ENCODE measurements at places on chromosomes 3 and 15.

DNA sequence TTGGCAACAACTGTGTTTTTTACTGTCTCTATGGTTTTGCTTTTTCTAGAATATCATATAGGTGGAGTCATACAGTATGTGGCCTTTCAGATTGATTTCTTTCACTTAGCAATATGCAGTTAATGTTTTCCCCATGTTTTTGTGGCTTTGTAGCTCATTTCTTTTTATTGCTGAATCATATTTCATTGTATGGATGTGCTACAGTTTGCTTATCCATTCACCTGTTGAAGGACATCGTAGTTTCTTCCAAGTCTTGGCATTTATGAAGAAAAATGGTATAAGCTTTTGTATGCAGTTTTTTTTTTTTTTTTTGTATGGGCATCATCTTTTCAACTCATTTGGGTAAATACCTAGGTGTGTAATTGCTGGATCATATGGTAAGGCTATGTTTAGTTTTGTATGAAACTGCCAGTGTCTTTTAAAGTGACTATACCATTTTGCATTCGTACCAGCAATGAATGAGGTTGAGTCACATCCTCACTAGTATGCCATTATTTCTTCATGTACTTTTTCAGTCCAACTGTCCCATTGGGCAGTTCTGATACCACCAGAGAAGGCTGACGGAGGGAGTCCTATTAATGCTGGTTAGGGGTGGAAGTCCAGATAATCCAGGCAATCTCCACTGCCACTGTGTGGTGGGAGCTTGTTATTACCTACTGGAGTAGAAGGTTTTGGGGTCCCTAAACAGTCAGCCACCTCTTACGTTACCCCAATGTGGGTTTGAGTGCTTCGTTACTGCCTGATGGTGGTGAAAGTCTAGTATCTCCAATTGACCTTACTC lies 210.5 kb downstream of the DOCK3 start:
- peak; percentile 27 for DNase-seq

DNA sequence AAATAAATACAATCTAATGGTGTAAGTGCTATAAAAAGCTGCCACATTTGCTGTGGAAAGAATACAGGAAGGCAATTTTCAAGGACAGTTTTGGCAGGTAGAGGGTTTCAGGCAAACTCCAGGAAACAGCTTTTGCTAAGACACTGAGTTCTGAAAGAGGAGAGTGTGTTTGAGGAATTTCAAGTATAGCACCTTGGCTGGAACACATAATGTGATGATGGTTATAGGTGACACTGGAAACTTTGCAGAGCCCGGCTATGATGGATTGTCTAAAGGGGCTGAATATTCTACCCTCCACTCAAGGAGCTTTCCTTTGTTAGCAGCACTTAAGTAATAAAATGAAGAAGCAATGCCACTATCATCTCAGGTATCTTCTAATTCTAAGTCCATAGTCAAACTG lies 209.4 kb upstream of the TGFBR2 start:
- no peak for DNase-seq

GRCh38 chr3:184505076-184505878 lies 56.3 kb upstream of the EPHB3 start:
- DNase-seq: peak; percentile 49

DNA sequence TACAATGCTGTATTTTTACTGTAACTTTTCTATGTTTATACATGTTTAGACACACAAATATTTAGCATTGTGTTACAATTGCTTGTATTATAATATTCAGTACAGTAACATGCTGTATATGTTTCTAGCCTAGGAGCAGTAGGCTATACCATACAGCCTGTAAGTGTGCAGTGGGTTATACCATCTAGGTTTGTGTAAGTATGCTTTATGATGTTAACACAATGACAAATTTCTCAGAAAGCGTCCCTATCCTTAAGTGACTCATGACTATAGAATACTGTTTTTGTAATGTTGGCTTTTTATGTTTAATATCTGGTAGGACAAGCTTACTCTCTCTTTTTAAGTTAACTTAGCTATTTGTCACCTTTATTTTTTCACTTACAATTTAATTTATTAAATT lies 127.5 kb upstream of the THRB start:
- no peak for DNase-seq

DNA sequence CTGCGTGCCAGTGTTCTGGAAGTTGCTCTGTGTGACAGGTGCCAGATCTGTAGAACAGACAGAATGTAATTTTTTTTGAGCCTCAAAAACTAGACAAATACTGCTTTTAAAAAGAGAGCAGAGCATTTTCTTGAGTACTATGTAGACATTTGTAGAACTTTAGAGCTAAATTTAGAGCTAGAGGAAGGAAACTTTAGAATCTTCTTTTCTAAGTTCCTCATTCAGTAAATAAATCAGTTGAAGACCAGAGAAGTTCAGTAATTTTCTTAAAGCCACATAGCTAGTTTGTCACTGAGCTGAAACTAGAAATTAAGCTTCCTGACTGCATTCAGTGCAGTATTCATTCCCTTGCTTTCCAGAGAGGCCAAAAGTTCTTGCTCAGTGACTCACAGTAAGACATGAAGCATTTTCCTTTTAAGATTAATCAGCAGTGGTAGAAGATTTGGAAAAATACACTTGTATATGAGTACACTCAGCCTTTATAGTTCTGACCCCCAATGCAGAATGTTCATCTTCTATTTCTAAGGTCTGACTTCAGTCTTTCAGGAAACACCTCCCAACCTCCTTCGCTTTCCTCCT lies 83.6 kb upstream of the TSEN2 start:
- DNase-seq: peak; percentile 80

GRCh38 chr3:12054245-12054644 lies 50.1 kb downstream of the SYN2 start:
- DNase-seq: no peak

DNA sequence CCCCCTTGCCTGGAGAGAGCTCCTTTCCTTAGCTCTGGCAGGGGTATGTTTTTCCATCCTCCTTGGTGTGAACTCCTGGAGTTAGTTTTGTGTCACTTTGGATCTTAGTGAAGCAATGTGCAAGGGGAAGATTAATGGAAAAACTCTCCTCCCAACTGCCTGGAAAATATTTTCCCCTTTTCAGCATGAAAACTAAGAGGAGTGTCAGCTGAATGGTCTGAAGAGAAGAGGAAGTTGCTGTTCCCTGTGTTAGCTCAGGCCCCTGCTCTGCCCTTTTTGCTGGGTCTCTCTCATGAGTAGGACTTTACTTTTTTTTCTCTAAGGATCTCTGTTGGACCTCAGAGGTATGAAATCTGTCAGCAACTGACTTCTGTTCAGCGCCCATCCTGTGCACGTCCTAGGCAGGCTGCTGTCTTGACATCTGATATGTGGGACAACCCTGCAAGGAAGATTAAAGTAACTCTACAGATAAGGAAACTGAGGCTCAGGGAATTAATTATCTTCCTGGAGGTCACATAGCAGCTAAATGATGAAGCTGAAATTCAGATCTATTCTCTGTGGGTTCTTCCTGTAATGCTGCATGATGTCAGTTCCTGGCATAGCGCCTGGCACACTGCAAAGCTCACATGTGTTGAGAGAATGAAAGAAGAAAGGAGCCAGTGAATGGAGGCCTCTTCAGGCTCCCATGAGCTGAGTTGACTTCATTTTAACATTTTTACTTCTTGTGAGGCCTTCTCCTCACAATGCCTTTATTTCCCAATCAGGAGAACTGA lies 109.7 kb upstream of the GALNT15 start:
- DNase-seq: peak; percentile 92

DNA sequence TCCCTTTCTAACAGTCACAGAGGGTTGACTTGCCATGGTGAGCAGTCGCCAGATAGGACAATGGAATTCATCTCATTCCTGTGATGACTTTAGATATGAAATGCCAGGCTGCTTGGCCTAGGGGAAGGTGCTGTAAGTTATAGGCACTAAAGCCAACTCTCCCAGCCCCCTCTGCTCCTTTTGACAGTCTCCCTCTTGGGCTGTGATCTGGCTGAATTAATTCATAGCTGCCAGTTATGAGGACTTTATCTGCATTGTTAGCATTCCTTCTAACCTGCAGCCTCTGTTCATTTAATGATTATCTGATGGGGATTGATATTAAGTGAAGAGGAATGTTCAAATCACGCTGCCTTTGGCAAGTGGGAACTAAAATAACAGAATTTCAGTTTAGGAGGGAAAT lies 427.1 kb upstream of the RASGRP1 start:
- peak; percentile 25 for DNase-seq

GRCh38 chr15:77518458-77518857 lies 97.8 kb downstream of the HMG20A start:
- DNase-seq: no peak

DNA sequence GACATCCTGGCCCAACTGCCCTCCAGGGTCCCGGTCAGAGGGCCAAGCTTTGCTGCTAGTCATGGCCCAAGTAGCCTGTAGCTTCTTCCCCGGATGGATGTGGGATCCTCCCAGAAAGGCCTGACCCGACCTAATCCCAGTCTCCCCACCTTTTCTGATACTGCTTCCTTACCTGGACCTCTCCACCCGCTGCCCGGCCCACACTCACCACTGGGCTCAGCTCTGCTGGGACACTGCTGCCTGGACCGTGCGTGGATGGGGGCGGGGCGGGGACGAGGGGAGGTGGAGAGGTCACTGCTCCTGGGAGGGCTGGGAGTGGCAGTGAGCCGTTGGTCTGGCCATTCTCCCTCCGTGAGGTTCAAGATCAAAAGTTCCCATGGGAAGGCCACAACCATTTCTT lies 40.3 kb upstream of the FURIN start:
- DNase-seq: no peak

DNA sequence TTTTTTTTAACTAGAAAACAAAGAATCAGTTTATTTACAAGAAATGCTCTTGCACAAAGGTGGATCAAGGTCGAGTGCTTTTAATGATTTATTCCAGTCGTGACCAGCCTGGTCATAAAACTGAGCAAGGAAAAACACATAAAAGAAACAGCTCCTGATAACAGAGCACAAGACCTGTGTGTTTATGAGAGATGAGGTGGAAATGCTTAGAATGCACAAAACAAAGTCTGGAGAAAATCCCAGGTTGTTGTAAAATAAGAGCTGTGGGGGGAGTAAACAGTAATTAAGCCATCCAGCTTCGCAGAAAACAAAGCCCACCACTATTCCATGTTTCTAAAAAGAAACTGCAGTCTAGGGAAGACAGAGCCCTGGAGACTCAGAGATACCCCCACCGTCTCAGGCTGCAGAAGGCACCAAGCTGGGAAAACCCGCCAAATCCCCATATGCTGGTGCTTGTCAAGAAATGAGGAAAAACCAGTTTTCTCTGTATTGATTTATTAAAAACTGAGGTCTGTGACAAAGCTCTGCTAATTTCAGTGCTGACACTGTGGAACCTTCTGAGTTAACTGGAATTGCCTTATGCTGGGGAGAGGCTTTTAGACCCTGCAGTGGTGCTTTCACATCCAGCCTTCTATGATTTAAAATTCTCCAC lies 139.3 kb downstream of the ADAMTS17 start:
- no peak for DNase-seq

DNA sequence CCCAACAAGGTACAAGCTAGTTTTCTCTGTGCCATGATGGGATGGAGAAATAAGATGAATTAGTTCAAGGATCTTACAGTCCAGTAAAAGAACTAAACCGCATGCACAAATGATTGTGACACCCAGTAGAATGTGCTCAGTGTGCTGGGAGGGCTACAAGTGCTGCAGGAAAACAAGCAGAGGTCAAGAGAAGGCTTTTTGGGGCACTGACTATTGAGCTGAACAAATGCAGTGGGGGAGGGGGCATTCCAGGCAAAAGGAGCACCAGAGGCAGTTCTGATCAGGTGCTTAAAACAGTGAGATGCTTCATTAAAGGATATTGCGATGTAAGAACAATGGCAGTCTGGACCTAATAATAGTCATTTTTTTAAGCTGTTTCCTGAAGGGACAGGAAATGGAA lies 6.0 kb downstream of the SLC27A2 start:
- no peak for DNase-seq

GRCh38 chr3:106113747-106114146 lies 244.9 kb upstream of the CBLB start:
- no peak for DNase-seq

- DNase-seq: no peak
These were observed 309.1 kb upstream of the TLE3 start for GRCh38 chr15:70406617-70407335.

DNA sequence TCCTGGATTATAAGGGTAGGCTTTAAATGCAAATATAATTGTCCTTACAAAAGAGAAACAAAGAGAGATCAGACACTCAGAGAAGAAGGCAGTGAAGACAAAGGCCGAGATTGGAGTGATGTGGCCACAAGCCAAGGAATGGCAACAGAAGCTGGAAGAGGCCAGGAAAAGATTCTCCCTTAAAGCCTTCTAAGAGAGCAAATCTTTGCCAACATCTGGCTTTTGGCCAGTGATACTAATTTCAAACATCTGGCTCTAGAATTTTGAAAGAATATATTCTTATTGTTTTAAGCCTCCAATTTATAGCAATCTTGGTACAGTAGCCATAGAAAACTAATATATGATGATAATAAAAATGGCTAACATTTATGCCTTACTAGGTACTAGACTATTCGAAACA lies 615.8 kb upstream of the ZNF385D start:
- DNase-seq: no peak

Measured in GM23248 (cell line).